ENCODE measurements at places on chromosomes 16 and 17.

- no peak for DNase-seq
Measured at GRCh38 chr16:30977502-30977901, 7.5 kb upstream of the HSD3B7 start.

GRCh38 chr16:82091241-82091640, 56.2 kb downstream of the HSD17B2 start:
- DNase-seq, result no peak

DNA sequence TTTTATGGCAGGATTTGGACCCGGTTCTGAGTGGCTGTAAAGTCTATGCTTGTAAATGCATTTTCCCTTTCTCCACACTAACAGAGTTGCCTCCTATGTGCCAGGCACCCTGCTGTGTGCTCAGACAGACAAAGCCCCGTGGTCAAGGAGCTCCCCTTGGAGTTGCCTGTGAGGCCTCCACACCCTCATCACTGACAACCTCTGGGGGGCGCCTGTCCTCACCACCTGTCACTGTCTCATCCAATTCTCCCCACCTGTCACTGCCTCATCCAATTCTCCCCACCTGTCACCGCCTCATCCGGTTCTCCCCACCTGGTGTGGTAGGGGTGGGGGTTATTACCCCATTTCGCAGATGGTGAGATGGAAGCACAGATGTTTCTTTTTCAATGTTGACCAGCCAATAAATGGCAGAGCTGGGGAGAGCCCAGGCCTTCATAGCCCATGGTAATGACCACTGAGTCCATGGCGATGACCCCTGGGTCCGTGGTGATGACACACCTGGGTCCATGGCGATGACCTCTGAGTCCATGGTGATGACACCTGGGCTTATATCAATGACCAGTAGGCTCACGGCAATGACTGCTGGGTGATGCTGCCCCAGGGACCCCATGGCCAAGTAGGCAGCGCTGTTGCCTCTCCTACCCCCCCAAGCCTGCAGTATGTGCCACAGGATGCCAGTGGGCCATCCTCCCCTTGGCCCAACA, 150.1 kb downstream of the IRF8 start:
- no peak for DNase-seq

GRCh38 chr17:42548993-42549755, 3.5 kb upstream of the HSD17B1 start:
- DNase-seq, result no peak

GRCh38 chr17:42566883-42567573, at the start of gene MLX:
TSS of gene MLX (plus strand) at chr17:42567100. CDS start at chr17:42567125, 25 bp downstream.
- peak; percentile 97 for DNase-seq
